ENCODE measurements at places on chromosomes 5 and 9.
A peak's percentile ranks its signal among the peaks of the same experiment; 100 is the strongest.

GRCh38 chr5:149310947-149311658 is 34.2 kb upstream of the GRPEL2 start:
- peaks cover 10% of the 10 kb centered on the region for H3K4me1 ChIP-seq
- peak; percentile 73 for DNase-seq

- no peaks in the 10 kb centered on the region for H3K27me3 ChIP-seq
- DNase-seq: no peak
- H3K4me3 ChIP-seq: no peak overlapping the region
- H3K4me1 ChIP-seq: no peaks in the 10 kb centered on the region
- H3K27ac ChIP-seq: no peak overlapping the region
These were observed 232.1 kb downstream of the SEMA5A start for GRCh38 chr5:9313751-9314150.

DNA sequence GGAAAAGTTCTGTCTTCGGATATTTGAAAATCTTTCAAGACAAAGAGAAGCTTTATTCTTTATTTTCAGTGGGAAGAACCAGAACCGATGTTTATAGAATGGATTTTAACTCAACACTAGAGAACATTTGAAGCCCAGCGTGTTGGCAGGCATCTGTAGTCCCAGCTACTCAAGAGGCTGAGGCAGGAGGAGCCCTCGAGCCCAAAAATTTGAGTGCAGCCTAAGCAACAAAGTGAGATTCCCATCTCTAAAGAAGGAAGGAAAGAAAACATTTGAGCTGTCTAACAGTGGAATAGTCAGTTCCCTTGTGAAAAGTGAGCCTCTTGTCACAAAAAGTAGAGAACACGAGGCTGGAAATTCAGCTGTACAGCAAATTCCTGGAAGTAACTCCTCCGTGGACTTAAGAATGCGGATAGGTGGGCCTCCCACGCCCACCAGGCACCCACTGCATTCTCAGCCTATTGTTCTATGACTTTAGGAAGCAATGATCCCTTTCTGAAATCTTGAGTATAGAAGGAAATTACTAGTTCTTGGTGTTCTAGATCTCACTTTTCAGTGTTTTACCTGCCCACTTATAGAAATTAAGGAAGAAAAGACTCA is 2.3 kb upstream of the PTPDC1 start:
- no peak overlapping the region for H3K27ac ChIP-seq
- no peak for DNase-seq
- H3K27me3 ChIP-seq: no peaks in the 10 kb centered on the region
- peaks cover 7% of the 10 kb centered on the region for H3K4me1 ChIP-seq
- no peak overlapping the region for H3K4me3 ChIP-seq
- H3K36me3 ChIP-seq: peaks cover 19% of the 10 kb centered on the region

- H3K27ac ChIP-seq: peak overlapping the region; percentile 82
- no peaks in the 10 kb centered on the region for H3K27me3 ChIP-seq
- H3K4me1 ChIP-seq: peaks cover 2% of the 10 kb centered on the region
- DNase-seq: peak; percentile 97
- H3K36me3 ChIP-seq: no peaks in the 10 kb centered on the region
These were observed 19.5 kb upstream of the IRF1 start for GRCh38 chr5:132510076-132510475.

GRCh38 chr5:131710391-131710790 is 75.4 kb upstream of the RAPGEF6 start:
- H3K27me3 ChIP-seq: no peaks in the 10 kb centered on the region
- H3K27ac ChIP-seq: no peak overlapping the region
- H3K36me3 ChIP-seq: peaks cover 12% of the 10 kb centered on the region
- no peak overlapping the region for H3K4me3 ChIP-seq

- H3K27ac ChIP-seq: no peak overlapping the region
- H3K4me1 ChIP-seq: peaks cover 2% of the 10 kb centered on the region
- H3K27me3 ChIP-seq: no peaks in the 10 kb centered on the region
- DNase-seq: no peak
These were observed 97.6 kb upstream of the CTSL start for GRCh38 chr9:87628346-87628745.

- peaks cover 26% of the 10 kb centered on the region for H3K4me1 ChIP-seq
- peaks cover 38% of the 10 kb centered on the region for H3K36me3 ChIP-seq
- H3K27ac ChIP-seq: no peak overlapping the region
- H3K27me3 ChIP-seq: no peaks in the 10 kb centered on the region
- no peak for DNase-seq
- H3K4me3 ChIP-seq: no peak overlapping the region
These were observed 27.4 kb upstream of the CORO2A start for GRCh38 chr9:98219794-98220370.

GRCh38 chr9:123611226-123611625 is 255.2 kb downstream of the CRB2 start:
- no peak overlapping the region for H3K27ac ChIP-seq
- peaks cover 2% of the 10 kb centered on the region for H3K36me3 ChIP-seq
- H3K4me1 ChIP-seq: no peaks in the 10 kb centered on the region
- H3K27me3 ChIP-seq: no peaks in the 10 kb centered on the region
- H3K4me3 ChIP-seq: no peak overlapping the region

DNA sequence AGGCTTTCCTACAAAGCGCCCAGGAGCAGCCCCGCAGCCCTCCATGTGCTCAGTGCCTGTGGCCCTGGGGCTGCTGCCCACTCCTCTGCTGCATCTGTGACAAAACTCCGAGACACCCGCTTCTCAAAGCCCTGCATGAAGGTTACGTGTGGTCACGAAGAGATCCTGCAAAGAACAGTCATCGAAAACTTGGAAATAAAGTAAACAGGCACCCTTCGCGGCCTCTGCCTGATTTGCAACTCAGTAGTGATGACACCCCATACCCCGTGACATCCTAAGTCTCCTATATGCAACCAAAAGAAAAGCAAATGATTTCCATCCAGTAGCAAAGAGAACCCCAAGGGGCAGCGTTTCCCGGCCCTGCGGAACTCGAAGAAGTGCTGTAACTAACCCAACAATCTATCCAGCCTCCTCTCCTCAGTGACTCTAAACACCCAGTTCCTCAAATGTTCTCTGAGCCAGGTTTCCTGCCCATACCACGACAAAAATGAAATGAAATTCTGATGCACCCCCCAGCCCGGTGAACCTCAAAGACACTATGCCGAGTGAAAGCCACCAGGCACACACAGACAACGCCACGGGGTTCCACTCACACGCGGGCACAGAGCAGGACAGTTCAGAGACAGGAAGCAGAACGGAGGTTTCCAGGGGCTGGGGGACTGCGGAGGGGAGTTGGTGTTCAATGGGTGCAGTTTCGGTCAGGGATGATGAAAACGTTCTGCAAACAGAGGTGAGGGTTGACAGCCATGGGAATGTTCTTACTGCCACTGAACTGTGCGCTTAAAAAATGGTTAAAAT is 19.0 kb downstream of the NACC2 start:
- no peaks in the 10 kb centered on the region for H3K27me3 ChIP-seq
- H3K36me3 ChIP-seq: peaks cover 12% of the 10 kb centered on the region
- H3K4me1 ChIP-seq: peaks cover 24% of the 10 kb centered on the region
- no peak for DNase-seq

- H3K4me1 ChIP-seq: peaks cover 34% of the 10 kb centered on the region
- no peak overlapping the region for H3K27ac ChIP-seq
- DNase-seq: peak; percentile 28
- no peaks in the 10 kb centered on the region for H3K27me3 ChIP-seq
- H3K4me3 ChIP-seq: no peak overlapping the region
These were observed 57.4 kb downstream of the PSMB7 start for GRCh38 chr9:124357721-124358361.

DNA sequence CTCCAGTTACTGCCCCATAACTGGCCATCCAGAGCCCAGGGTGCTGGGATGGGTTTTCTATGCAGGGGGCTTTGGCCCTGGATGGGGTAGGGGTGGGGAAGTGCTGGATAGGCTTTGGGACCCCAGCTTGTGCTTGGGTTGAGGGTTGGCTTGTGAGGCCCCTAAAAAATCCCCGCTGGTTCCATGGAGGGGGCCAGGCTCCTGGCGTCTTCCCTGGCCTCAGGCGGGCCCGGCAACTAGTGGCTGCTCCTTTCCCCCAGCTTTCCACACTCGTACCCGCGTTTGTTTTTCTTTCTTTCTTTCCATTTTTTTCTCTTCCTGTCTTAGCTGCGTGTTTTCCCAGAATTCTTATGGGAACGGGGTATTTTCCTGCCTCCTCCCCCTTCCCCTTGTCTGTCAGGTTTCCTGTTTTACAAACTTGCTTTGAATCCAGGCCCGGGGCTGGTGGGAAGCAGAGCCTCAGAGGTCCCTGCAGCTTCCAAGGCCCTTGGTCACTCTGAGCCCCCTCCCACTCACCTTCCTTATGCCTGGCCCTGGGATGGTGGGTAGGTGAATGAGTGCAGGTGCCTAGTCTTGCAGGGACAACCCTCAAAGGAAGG is 40.2 kb downstream of the RGS3 start:
- H3K36me3 ChIP-seq: no peaks in the 10 kb centered on the region
- peaks cover 39% of the 10 kb centered on the region for H3K4me1 ChIP-seq
- H3K27ac ChIP-seq: no peak overlapping the region
- no peak overlapping the region for H3K4me3 ChIP-seq

DNA sequence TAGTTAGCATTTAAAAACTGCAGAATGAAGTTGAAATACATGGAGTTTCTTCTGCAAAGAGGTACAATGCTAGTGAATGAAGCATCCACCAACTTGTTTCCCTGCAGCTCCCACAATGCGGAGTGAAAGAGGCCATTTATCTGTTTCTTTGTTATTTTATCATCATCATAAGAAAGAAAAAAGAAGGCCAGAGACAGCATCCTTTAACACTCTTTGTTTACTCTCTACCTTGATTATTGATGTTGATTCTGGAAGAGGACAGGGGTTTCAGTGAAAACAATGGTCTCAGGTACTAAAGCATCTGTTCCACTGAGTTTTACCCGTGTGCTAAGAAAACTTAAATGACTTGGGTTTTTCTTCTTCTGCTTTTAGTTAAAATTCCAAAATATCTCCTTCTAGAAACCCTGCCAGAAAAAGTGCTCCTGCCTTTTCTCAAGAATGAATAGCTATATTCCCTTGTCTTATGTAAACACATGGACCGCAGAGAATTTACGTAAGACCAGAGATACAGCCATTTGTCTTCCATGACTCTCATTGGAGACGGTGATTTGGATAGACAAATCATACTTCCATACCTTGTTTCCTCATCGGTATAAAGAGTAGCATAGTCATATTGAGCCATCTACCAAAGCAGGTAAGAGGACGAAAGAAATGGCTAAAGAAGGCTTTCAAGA is 81.1 kb downstream of the EFNA5 start:
- no peaks in the 10 kb centered on the region for H3K36me3 ChIP-seq
- peak; percentile 60 for DNase-seq
- no peak overlapping the region for H3K27ac ChIP-seq
- no peaks in the 10 kb centered on the region for H3K27me3 ChIP-seq
- H3K4me3 ChIP-seq: no peak overlapping the region
- H3K4me1 ChIP-seq: peaks cover 2% of the 10 kb centered on the region

GRCh38 chr9:137042751-137043727 is 2.9 kb downstream of the NPDC1 start:
- H3K4me1 ChIP-seq: peaks cover 23% of the 10 kb centered on the region
- H3K36me3 ChIP-seq: peaks cover 32% of the 10 kb centered on the region
- no peak for DNase-seq
- peaks cover 41% of the 10 kb centered on the region for H3K27me3 ChIP-seq
- no peak overlapping the region for H3K27ac ChIP-seq

- DNase-seq: no peak
- no peak overlapping the region for H3K4me3 ChIP-seq
- no peaks in the 10 kb centered on the region for H3K36me3 ChIP-seq
- no peaks in the 10 kb centered on the region for H3K4me1 ChIP-seq
- H3K27ac ChIP-seq: no peak overlapping the region
- H3K27me3 ChIP-seq: no peaks in the 10 kb centered on the region
These were observed 265.4 kb downstream of the RASEF start for GRCh38 chr9:82797534-82797933.

GRCh38 chr9:101571114-101571513 is 23.7 kb downstream of the PPP3R2 start:
- no peak overlapping the region for H3K27ac ChIP-seq
- H3K36me3 ChIP-seq: peaks cover 38% of the 10 kb centered on the region
- no peaks in the 10 kb centered on the region for H3K27me3 ChIP-seq
- no peak overlapping the region for H3K4me3 ChIP-seq
- no peaks in the 10 kb centered on the region for H3K4me1 ChIP-seq

- H3K4me1 ChIP-seq: peaks cover 2% of the 10 kb centered on the region
- H3K27me3 ChIP-seq: no peaks in the 10 kb centered on the region
- DNase-seq: peak; percentile 31
- H3K27ac ChIP-seq: no peak overlapping the region
These were observed 187.9 kb downstream of the PALM2AKAP2 start for GRCh38 chr9:109967651-109968642.

DNA sequence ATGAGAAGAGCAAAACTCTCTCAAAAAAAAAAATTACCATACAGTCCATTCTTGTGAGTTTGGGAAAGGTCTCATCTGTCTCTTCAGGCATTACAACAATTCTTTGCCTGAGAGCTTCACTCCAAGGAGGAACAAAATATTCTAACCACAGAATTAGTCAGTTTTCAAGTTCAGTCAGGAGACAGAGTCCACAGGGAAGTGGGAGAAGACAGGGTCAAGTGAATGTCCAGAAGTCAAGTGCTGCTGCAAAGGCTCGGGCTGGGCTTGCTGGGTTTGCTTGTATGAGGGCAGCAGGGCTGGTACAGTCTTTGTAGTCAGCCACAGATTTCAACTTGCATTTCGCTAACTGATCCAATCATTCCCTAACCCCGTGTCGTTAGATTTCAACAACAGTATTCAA is 17.6 kb upstream of the HEXB start:
- no peak overlapping the region for H3K27ac ChIP-seq
- peaks cover 2% of the 10 kb centered on the region for H3K4me1 ChIP-seq
- peaks cover 3% of the 10 kb centered on the region for H3K27me3 ChIP-seq
- H3K36me3 ChIP-seq: no peaks in the 10 kb centered on the region
- DNase-seq: peak; percentile 90
- no peak overlapping the region for H3K4me3 ChIP-seq

- H3K4me3 ChIP-seq: peak overlapping the region; percentile 5
- H3K36me3 ChIP-seq: no peaks in the 10 kb centered on the region
- peak; percentile 32 for DNase-seq
- no peaks in the 10 kb centered on the region for H3K27me3 ChIP-seq
- H3K27ac ChIP-seq: no peak overlapping the region
- H3K4me1 ChIP-seq: no peaks in the 10 kb centered on the region
These were observed 258.7 kb upstream of the CLINT1 start for GRCh38 chr5:158117467-158118160.

GRCh38 chr5:62132276-62132675 is 173.7 kb upstream of the KIF2A start:
- no peak overlapping the region for H3K27ac ChIP-seq
- H3K36me3 ChIP-seq: no peaks in the 10 kb centered on the region
- H3K27me3 ChIP-seq: peaks cover 3% of the 10 kb centered on the region
- peak; percentile 3 for DNase-seq
- H3K4me3 ChIP-seq: no peak overlapping the region
- no peaks in the 10 kb centered on the region for H3K4me1 ChIP-seq

DNA sequence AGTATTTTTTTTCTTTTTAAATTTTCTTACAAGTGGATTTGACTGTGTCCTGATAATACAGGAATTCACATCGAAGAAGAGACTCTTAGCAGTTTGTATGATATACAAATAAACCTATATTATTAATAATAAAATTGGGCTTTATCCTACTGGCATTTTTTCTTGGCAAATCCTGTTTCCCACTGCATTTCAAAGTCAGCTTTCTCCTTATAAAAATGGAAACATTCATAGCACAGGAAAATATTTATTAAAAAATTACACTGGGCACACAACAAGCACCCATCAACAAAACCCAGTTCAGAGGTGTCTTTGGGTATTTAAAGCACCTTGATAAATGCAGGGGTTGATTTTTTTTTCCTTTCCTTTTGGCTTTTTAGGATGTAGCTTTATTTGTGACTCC is 200.9 kb downstream of the MEF2C start:
- no peaks in the 10 kb centered on the region for H3K36me3 ChIP-seq
- H3K4me1 ChIP-seq: peaks cover 23% of the 10 kb centered on the region
- no peak overlapping the region for H3K4me3 ChIP-seq
- H3K27me3 ChIP-seq: peaks cover 93% of the 10 kb centered on the region
- H3K27ac ChIP-seq: no peak overlapping the region

- peaks cover 4% of the 10 kb centered on the region for H3K4me1 ChIP-seq
- H3K27ac ChIP-seq: no peak overlapping the region
- H3K36me3 ChIP-seq: no peaks in the 10 kb centered on the region
- DNase-seq: peak; percentile 19
These were observed 385.8 kb downstream of the EFNA5 start for GRCh38 chr5:107284822-107285525.
